ENCODE measurements at places on chromosomes 1 and 21. TPM values are rescaled to one million over a fixed set of nuclear protein-coding genes. Genes with fewer than 3 reads are reported as not detected.

DNA sequence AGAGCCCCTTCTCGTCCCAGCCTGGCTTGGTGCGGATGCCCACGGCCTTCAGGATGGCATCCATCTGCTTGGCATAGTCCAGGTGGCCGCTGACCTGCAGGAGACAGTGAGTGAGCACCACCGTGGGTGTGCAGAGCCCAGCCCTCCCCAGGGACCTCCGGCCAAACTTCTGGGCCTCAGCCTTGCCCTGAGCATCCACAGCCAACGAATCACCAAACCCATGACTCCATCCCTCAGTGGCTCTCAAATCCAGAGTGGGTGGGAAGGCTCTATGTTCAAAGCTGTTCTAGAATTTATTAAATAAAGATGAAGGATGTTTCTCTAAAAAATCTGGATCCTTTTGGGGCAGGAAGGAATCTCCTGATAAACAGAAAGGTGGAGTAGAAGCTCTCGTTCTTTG is 18.7 kb downstream of the HTR6 start:
- no peak for DNase-seq

- DNase-seq: no peak
Observed at GRCh38 chr1:9659328-9659727, 7.8 kb downstream of the PIK3CD start.

DNA sequence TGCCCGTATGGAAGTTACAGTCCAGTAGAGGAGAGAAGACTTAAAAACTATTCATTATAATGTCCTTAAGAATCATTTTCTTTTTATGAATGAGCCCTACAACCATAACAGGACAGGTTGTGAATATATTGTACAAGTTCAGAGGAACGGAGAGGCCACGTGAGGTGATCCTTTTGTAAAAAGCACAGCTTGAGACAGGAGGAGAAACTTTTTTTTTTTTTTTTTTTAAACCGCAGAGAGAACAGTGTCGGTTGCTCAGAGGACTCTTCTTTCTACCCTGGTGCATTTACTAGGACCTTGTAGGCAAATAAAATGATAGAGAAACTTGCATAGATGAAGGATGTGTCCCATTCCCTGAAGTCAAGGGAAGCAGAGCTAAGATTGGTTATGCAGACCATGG is 32.1 kb downstream of the DYRK1A start:
- peak; percentile 14 for DNase-seq

FCRLB gene
- 0.24 TPM for total RNA-seq

IVL gene
- total RNA-seq: not detected

RORC gene
- total RNA-seq: 1.5 TPM
